ENCODE measurements at places on chromosomes 3 and 15.

GRCh38 chr3:135362889-135363288 is 567.8 kb downstream of the EPHB1 start:
- DNase-seq: no peak

- DNase-seq: no peak
These were observed 1.7 kb downstream of the RORA start for GRCh38 chr15:61227269-61227949.

- DNase-seq: no peak
These were observed 22.9 kb upstream of the SMAD6 start for GRCh38 chr15:66679061-66679656.

GRCh38 chr3:158465074-158465473 is 105.9 kb upstream of the MLF1 start:
- no peak for DNase-seq

GRCh38 chr3:5016211-5017161 is 37.2 kb downstream of the BHLHE40 start:
- peak; percentile 60 for DNase-seq

DNA sequence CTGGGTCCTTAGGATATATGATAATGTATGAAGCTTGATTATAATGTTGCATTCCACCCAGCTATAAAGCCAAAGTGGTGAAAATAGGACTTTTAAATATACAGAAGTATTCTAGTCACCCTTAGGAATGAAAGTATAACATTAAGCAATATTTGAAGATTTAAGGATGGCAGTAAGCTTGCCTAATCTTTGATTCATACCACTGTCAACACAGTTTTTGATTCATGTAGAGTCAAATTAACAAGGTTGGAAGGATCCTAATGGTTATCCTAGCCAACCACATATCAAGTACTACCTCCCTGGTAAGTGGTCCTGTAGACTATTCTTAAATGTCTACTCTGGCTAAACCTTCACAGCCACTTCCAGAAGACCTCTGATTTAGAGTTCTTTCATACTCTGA is 18.6 kb downstream of the ARIH1 start:
- peak; percentile 45 for DNase-seq
